ENCODE measurements at places on chromosomes 4 and X.

DNA sequence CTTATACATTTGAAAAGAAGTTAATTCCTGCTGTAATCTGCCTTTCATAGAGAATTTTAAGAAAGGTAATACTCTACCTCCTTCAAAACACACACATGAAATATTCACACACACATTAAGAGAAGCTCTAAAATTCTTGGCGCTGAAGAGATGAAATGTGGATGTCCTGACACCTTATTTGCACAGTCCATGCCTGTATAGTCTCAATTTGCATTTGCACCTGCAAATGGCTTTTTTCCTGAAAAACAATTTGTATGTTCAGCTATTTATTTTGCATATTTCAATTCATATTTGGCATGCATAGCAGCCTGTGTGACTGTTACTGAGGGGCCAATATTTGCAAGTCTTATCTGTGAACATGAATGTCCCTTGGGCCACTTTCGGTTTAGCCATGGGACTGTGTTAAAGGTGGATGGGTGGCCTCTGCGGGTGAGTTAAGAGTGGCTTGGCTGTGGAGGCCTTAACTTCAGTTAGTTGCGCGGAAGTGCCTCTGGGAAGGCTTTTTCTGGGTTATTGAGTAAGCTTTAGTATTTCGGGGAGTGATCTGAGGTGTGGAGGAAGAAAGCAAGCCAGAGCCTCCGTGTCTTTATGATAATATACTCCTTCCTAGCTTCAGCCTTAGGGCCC lies 443.3 kb upstream of the FAT1 start:
- no peak for DNase-seq

DNA sequence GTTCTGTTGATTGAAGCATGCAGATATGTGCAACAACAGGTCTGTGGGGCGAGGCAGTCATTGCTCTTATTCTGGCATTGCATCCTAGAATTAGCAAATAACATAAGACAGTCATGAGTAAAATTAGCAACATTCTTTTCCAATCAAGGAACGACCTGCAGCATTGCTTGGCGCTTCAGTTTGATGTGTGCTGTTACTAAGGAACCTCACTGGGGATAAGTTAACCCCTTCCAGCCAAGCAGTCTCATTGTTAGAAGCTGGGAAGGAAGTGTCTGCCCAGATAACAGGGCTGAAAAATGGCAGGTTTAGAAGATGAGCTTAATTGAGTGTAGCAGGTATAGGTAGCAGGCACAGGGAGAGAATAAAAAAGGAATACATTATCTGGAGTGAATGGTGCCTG lies 55.4 kb downstream of the RBM46 start:
- DNase-seq: no peak

GRCh38 chr4:5650040-5650439 lies 58.3 kb downstream of the EVC2 start:
- no peak for DNase-seq

DNA sequence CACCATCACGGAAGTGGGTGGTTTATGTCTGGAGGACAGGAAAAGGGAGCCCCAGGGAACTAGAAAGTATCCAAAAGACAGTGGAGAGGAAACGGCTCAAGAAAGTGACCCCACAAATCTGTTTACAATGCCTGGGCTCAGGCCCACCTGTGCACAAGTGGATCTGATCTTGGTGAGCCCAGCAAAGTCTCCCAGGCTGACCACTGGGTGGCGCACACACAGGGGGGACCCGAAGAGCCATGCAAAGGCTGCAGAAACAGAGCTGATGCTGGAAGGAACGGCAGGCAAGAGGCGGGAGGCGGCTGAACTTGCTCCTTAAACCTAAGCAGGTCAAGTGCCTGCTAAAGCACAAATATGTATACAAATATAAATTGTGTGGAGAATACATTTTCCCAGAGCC lies 9.6 kb downstream of the HAUS7 start:
- no peak for DNase-seq

DNA sequence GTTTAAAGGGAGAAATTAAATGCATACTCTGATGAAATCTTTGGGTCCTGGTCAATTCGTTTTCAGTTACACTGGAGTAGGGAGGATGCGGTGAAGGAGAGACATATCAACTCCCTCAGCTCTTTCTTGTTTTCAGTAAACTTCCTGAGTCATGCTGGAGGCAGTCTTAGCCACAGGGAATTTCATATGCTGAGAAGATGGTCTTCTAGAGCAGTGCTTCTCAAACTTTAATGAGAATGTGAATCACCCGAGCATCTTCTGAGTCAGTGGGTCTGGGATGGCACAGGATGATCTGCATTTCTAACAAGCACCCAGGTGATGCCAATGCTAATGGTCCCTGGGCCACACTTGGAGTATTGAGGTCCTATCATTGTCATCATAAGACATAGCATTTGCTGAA lies 214.5 kb downstream of the KIT start:
- DNase-seq: no peak

DNA sequence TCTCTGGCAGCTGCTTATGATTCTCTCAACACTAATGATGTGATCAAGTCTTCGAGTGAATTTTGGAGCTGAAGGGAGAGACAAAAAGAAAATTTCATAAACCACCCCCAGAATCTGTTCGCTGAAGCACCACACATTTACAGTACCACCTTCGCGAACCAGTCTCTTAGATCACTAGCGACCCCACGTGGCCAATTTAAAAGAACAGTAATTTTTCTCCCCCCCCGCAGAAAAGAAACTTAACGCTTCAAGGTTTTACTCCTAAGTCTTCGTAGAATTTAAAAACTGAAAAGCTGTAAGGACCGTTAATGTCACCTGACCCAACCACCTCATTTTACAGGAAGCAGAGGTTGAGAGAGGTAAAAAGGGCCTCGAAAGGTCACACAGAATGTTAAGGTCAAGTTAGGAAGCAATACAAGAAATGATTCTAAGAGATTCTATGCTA lies 187.5 kb downstream of the QDPR start:
- DNase-seq: peak; percentile 9

DNA sequence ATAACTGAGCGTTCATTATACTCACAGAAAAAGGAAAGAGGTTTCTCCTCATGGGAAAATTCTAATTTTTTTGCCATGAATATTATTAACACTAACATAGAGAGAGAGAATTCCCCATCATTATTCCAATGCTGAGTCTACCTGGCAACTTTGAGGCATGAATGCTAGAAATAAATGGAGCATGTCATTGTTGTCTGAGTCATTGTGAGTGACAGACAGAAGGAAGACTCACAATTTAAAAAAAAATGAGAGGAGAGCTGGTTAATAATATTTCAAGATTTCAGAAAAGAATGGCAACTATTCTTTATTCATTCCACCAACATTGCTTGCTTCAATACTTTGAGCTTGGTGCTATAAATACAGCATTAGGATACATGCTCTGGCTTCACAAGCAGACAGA lies 170.4 kb upstream of the HS3ST1 start:
- DNase-seq: no peak

- DNase-seq: no peak
Measured at GRCh38 chr4:68490826-68491457, 43.7 kb downstream of the TMPRSS11E start.

- no peak for DNase-seq
Measured at GRCh38 chr4:136749989-136750388, 782.3 kb downstream of the PCDH18 start.

DNA sequence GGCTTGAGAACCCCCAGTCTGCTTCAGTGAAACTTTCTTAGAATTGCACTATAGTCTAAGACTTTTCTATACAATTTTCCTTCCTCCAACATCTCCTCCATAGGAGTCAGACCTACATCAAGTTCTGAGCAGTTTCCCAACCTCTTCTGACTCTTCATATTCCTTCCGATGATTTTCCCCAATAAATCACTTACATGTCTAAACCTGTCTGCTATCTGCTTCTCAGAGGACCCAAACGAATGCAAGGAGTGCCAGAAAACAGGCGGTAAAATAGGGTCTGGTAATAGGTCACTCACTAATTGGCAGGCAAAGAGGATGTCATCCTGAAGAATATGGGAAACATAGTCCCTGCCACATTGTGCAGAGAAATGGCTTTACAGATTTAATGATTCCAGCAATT lies 153.9 kb downstream of the PCDH18 start:
- DNase-seq: no peak

DNA sequence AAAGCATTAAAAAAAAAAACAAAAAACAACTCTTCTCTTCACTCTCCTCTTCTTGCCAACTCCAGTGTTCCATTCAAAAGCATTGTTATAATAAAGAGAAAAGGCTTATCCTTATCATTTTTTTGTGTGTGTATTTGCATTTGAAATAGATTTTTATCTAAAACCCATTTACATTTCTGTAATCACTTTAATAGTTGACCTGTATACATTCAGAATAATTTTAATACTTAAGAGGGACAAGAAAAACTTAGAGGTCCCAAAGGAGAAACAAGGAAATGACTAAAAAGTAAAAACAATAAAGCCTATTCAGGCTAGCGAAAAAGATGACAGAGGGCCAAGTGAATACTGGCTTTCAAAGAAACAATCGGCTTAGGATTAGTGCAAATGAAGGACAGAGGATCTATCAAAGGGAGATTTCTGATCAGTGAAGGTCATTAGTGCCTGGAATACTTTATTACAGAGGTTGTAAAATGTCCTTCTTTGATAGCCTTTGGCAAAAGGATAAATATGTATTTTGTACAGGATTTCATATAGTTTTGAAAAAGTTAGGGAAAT lies 808.3 kb downstream of the RPA4 start:
- no peak for DNase-seq

- DNase-seq: no peak
Measured at GRCh38 chr4:122531038-122531437, 74.5 kb upstream of the IL2 start.

GRCh38 chr4:29423836-29424721 lies 1296.1 kb upstream of the PCDH7 start:
- peak; percentile 10 for DNase-seq

GRCh38 chrX:71637253-71637618 lies 18.9 kb upstream of the CXCR3 start:
- no peak for DNase-seq

DNA sequence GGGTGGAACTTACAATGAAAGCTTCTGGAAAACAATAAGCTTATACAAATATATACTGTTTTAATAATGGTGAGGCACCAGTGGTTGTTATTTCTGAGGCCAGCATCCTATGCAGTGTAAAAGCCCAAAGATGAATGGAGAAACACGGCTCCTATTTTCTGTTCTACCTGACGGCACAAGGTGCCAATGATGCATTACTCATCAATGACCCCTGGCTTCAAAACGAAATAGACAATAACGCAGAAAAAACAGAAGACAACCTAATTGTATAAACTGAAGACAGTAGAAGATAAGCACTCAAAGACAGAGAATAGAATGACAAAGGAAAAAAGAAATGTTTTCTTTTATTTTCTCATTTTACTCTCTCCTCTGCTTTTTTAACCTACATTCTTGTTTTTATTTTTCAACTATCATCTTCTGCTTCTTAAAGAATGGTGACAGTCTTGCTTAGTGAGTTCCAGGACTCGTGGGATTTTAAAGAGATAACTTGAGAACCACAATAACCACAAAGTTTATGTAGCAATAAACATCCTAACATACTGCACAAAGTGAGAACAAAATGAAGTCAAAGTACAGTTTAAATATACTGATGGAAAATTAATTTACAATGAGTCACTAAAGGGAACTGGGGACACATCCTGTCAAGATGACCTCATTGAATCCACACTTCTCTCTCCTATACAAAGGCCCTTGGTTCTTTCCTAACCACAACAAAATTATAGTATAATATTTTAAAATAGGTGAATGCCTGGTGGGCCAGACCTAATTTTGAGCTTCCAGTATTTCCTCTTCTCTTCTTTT lies 169.8 kb downstream of the BTC start:
- peak; percentile 64 for DNase-seq

DNA sequence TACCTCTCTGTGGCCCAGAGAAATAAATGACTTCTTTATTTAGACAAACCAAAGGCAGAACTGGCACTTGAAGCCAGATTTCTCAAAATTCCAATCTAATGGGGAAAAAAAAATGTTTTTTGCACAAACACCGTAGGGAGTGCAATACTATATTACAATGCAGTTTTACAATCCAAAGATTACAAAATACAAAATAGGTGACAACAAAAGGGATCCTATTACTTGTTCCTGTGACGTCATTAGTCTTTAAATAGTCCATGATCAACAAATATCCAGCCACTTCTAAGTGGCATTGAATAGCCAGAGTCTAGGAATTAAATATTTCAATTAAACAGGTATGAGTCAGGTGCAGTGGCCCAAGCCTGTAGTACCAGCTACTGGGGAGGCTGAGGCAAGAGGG lies 3.0 kb upstream of the APBB2 start:
- DNase-seq: no peak

- DNase-seq: no peak
Measured at GRCh38 chr4:15396157-15396800, 31.6 kb upstream of the C1QTNF7 start.

GRCh38 chr4:184237612-184238011 lies 19.9 kb upstream of the ENPP6 start:
- no peak for DNase-seq

DNA sequence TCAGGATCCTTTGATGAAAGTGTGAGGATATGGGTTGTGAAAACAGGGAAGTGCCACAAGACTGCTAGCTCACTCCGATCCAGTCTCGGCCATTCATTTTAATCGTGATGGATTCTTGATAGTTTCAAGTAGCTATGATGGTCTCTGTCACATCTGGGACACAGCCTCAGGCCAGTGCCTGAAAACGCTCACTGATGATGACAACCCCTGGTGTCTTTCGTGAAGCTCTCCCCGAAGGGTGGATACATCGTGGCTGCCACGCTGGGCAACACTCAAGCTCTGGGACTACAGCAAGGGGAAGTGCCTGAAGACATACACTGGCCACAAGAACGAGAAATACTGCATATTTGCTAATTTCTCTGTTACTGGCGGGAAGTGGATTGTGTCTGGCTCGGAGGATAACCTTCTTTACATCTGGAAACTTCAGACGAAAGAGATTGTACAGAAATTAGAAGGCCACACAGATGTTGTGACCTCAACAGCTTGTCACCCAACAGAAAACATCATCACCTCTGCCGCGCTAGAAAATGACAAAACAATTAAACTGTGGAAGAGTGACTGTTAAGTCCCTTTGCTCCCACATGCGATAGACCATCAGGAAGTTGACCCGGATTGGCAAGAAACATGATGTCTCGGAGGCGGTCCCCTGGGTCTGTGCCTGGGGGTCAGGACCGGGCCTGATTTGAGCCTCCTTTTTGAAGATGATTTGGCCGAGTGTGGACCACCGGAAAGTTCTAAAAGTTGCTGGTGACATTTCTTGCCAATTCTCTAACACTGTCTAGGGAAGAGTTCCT lies 22.2 kb downstream of the LIAS start:
- DNase-seq: no peak

DNA sequence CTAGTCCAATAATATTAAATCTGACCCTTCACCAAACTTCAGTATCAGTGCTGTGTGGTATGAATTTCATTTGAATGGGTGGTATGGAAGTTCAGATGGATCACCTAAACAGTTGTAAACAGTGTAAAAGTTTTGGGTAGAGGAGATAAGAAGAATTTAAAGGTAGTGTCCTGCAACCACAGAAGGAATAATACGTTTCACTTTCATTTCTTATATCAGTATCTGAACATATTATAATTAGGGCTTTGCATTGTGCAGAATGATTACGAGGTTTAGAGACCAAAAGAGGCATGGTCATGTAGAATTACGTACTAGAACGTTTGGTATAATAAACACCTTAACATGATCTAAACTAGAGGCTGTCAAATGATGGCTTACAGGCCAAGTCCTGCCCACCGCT lies 116.1 kb downstream of the PDLIM5 start:
- no peak for DNase-seq

- DNase-seq: no peak
Measured at GRCh38 chr4:179372746-179373145, 1930.5 kb upstream of the AGA start.
